ENCODE measurements at places on chromosomes 2 and 18.

DNA sequence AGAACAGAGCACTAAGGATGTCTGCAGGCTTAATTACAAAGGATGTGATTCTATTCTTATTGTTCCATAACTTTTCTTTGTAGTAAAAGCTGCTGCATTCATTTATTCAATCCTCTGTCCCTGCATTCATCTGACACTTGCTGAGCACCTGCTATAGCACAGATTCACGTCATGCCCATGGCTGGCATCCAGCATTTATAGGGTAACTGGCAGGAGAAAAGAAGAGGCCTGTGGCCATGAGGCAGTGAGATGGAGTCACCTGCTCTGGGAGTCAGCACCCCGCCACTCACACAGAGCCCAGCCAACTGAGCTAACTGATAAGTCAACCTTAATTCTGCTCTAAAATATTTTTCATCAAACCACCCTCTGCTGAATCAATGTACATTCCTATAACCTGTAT, 18.3 kb upstream of the CDC42EP3 start:
- no peak for DNase-seq

DNA sequence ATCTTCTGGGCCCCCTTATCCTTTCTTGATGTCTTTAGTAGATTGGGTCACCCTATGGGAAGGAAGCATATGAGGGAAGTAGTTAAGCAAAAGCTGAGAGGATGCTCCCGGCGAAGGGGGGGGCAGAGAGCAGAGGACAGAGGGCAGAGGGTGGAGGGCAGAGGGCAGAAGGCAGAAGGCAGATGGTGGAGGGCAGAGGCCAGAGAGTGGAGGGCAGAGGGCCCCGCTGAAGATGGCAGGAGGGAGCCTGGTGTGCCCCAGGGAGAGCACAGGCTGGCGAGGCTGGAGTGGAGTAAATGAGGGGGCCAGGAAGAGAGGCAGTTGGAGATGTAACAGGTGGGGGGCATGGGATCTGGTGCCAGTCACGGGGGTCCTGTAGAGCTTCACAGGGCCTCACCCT, 7.0 kb downstream of the MLPH start:
- DNase-seq, result no peak

DNA sequence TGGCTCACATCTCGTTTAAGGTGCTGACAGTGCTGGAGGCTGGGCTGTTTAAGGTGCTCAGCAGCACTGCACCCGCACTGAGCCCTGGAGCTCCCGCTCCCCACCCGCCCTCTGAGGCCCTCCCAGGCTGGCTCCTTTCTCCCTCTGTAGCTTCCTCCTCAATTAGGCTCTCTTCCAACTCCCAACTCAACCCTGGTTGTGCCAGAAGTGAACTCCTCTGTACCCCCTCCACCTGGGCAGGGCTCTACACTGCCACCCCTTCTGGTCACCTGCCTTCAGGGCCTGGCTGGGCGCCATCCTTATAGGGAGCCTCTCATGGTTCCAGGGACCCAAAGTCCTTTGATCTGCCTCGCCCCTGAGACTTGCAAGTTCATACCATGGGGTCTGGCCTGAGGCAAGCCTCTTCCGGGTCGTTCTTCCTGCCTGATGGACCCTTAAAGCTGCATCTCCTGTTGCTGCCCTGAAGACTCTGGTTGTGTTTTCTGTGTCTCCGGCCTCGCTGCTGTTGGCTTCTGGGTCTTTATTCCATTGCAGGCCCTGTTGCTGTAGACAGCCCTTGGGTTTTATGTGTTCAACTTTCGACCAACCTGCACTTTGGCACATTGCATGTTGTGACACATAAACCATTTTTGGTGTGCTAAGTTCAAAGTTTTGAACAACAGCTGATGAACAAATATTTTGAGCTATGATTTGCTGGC, 199.6 kb downstream of the LDLRAD4 start:
- DNase-seq, result no peak

DNA sequence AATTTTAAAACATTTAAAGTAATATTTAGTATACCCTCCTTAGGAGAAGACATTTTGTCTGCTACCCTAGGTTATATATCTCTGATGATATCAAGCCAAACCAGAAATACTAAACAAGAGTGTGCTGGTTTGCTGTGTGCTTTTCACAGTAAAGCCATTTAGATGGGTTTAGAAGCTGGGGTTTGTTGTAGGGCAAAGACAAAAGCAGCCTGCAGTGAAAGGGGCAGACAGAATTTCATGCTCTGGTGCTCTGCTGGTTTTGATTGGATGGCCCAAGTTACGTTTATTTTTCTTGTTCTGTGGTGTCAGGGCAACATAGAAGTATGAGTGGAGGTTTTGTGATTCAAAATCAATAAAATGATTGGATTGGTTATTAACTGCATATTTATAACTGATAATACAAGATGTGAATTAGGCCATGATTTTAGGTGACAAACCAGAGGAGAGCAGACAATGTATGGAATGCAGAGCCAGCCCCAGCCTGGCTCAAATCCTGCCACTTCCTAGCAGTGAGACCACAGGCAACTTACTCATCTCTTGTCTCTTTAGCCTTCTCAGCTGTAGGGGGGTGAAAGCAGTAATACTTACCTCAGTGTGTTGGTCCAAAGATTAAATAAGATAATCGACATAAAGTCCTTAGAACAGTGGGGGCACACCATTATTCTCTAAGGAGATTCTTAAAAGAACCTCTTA, 30.9 kb upstream of the IER3IP1 start:
- DNase-seq, result no peak

DNA sequence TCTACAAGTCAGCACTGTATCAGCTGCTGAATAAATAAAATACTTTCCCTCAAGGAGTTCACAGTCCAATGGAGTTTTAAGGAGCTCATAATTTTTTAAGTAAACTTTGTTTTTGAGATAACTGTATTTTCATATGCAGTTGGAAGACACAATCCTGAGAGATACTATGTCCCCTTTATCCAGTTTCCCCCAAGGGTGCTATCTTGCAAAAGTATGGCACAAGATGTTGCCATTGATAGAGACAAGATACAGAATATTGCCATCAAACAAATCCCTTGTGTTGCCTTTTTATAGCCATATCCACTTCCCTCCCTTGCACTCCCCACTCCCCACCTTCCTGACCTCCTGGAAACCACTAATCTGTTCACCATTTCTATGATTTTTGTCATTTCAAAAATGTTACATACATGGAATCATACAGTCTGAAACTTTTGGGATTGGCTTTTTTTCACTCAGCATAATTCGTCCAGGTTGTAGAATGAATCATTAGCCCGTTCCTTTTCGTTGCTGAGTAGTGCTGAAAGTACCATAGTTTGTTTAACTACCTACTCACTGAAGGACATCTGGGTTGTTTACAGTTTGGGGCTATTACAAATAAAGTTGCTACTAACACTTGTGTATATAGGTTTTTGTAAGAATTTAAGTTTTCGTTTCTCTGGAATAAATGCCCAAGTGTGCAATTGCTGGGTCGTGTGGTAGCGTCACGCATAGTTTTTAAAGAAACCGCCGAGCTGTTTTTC, 30.2 kb upstream of the SERTAD2 start:
- DNase-seq, result no peak

- DNase-seq, result no peak
Measured at GRCh38 chr2:9212661-9213411, 6.2 kb downstream of the ASAP2 start.

DNA sequence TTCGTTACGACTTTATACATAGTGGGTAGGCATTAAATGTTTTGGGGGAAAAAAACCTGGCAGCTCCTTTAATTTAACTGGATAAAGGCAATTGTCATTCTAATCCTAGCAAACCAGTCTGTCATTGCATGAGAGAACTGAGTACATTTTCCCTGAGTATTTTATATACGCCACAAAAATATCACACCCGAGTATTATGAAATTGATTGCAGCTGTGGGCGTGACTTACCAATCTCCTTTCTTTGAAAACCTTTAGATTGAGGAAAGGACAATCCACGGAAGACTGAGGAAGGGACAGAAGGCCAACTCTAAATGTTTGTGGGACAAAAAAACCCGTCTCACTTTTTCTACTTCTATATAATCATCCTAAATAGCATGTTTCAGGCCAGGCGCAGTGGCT, 9.0 kb downstream of the TM4SF20 start:
- DNase-seq, result no peak

DNA sequence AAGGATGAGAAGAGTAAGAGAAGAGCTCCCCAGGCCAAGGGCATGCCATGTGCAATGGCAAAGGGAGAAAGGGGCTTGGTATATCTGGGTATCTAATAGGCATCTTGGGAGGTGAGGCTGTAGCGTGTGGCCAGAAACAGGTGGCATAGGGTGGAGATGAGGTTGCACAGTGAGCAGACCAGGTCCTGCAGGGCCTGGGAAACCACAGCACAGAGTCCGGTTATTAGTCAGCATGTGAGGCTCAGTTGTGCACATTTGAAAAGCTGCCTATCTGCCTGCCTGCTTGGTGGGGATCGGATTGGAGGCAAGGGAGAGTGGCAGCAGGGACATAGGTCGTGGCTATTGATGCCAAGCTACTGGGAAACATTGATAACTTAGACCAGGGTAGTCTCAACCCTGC, 190.6 kb downstream of the TPGS2 start:
- DNase-seq, result no peak

- DNase-seq, result no peak
Measured at GRCh38 chr18:63292831-63293683, 26.5 kb downstream of the BCL2 start.

DNA sequence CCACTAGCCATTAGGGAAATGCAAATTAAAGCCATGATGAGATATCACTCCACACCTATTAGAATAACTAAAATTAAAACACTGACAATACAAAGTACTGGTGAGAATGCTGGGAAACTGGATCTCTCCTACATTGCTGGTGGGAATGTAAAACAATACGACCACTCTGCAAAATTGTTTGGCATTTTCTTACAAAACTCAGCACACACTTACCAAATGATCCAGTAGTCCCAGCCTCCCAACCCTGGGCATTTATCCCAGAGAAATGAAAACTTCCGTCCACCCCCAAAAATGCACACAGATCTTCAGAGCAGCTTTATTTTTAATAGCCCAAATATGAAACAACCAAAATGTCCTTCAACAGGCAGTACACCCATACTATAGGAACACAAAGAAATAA, 8.9 kb upstream of the TMSB10 start:
- DNase-seq, result no peak

DNA sequence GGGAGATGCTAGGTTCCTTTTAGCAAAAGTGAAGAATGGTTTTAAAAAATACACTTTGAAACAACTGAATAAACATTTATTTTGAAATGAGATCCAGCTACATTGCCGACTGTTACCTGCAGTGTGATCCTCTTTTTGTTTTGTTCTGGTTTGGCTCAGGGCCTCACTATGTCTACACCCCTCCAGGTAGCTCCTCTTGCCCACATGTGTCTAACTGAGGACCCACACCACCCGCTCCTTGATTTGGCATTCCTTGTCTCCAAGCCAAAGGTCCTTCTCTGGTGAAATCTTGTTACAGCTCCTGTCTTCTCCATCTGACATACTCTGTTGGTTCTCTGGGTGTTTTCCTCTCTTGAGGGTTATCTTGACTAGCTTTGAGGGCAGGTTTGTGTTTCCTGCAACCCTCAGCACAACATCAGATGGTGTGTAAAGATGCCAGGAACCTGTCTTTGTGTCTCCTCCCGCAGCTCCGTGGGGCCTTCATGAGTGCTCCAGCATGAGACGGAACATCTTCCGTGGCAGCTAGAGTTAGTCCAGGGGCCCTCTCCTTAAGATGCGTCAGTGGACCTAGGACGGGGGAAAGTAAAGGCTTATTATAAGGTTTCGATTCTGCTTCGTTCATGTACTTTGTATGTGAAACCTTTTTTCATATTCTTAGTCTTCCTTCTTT, 32.1 kb downstream of the MAP4K4 start:
- no peak for DNase-seq

GRCh38 chr18:34841891-34842290, 131.8 kb downstream of the DTNA start:
- DNase-seq, result no peak

DNA sequence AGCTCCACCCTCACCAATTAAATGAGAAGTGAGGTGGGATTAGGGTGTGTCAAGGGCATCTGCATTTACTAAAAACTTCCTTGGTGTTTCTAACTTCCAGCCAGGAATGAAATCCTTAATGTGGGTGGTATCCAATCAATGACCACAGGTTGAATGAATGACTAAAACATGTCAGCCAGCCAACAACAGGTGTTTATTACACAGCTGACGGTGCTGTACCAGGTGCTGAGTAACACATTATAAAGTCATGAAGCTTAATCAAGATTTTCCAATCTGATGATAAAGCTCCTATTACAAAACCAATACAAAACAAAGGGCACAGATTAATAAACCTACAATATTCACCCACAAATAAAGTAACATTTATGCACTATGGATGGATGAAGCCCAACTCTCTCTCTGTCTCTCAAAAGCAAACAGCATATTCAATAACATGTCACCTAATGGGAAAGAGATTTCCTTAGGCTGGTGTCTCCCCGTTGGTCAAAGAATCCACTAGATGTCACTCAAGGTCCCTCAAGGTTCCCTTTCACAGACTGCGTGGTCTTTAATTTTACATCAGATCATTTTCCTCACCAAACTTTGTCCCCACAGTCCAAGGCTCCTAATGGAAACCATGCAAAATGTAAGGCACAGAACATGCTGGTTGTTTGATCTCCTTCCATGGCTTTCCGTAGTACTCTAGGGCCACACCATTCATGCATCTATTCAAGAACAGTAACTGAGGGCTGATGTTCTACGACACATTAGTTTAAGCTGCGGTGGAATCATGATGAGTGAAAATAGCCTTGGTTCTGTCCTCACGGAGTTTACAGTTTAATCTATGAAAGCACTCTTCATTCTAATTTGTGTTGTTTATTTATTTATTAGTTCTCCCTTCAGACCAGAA, 6.4 kb upstream of the PTPN4 start:
- DNase-seq, result no peak

DNA sequence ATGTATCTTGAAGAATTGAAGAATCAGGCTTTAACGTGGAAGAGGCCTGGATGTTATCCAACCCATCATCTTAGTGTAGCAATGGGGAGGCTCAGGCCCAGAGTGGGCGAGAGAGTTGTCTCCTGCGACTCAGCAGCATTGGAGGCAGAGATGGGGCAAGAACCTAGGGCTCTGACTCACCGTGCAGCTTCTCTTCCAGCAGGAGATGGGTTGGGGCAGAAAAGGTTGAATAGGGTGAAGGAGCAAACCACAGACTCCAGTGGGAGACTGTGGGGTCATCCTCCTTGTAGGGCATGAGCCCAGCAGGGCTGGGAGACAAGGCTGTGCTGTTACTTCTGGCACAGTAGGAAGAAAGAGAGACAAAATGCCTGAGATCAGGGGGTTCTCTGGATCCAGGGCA, 1.4 kb downstream of the IL36RN start:
- no peak for DNase-seq

GRCh38 chr18:12308386-12309100, 502 bp downstream of the TUBB6 start:
- DNase-seq, result no peak

DNA sequence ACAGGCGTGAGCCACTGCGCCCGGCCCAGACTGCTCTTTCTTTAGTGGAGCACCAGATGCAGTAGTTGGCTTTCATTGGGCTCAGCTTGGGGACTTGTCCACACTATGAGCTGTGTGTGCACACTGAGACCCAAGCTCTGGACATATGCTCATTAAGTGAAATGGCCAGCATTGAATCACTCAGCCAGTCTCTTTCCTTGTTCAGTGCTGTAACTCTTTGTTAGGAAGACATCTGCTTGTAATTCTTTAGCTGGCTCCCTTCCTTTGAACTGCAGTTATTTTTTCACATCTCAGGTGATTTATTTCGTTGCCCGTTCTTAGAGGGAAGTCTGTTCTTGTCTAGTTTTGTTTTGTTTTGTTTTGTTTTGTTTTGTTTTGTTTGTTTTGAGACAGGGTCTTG, 70.5 kb downstream of the CAB39 start:
- DNase-seq, result no peak

- no peak for DNase-seq
Measured at GRCh38 chr2:239381709-239382134, 19.1 kb downstream of the HDAC4 start.

Measured in anterior cingulate cortex (tissue), 58 donors.